ENCODE measurements at places on chromosomes 12 and 14. TPM values are rescaled to one million over a fixed set of nuclear protein-coding genes. Genes with fewer than 3 reads are reported as not detected.

Gene NINJ2
- 6.9 TPM for total RNA-seq

- H3K27ac ChIP-seq: peak overlapping the region; percentile 58
- H3K36me3 ChIP-seq: no peaks in the 10 kb centered on the region
- H3K27me3 ChIP-seq: no peaks in the 10 kb centered on the region
- no peak for DNase-seq
- no peak overlapping the region for H3K4me3 ChIP-seq
Measured at GRCh38 chr12:121781998-121782979, 11.2 kb downstream of the RHOF start.

DNA sequence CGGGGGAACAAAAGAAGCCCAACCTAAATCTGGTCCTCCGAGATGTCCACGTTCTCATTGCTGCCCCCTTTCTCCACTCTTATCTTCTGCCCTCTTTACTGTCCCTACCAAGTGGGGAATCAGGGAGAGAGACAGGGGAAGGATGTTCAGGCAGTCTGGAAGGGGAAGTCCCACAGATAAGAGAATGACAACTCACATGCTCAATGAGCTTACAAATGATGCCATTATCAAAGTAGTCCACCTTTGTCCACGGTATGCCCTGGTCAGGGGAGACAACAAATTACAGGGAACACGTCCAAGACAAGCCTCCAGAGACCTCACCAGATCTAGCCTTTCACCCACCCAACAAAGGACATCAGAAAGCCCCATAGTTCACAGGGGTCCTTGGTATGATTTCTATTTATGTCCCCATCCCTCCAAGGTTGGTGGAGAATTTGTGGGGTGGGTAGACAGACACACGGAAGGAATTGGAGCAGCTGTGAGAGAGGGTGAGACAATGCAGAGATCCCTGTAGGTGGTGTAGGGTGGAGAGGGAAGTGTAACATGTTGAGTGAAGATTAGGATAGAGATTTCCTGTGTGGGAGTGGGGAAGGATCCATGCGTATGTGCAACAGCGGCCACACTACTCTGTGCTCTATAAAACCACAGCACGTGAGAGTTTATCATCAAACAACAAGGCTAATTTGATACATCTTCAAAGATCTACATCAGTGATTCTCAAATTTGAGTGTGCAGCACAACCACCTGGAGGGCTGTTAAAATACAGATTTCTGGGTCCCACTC is 10.7 kb downstream of the MYO1A start:
- H3K4me3 ChIP-seq: no peak overlapping the region
- H3K27ac ChIP-seq: no peak overlapping the region
- no peaks in the 10 kb centered on the region for H3K4me1 ChIP-seq
- no peaks in the 10 kb centered on the region for H3K36me3 ChIP-seq

DNA sequence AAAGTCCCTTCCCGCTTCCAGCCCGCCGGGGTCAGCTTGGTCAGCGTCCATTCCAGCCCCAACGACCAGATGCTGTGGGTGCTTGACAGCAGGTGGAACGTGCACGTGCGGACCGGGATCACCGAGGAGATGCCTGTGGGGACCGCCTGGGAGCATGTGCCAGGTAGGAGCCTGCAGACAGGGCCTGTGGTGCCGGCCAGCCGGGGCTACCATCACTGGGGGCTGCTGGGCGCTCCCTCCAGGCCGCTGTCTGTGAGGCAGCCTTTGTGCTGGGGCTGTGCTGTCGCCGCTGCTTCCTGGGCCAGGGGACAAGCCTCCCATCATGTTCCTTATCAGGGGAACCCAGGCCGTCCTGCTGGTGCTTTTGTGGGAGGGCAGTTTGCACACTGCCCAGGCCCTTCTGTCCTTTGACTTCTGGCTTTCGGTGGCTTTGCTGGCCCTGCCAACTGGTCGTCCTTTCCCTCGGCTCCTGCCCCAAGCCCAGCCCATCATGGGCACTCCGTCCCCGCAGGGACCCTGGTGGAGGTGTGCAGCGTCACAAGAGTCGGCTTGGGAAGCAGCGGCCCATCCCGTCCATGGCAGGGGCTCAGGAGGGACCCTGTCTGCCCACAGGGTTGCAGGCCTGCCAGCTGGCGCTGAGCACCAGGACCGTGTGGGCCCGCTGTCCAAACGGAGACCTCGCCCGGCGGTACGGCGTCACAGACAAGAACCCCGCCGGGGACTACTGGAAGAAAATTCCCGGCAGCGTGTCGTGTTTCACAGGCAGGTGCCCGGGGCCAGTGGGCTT is 12.4 kb downstream of the ANKRD9 start:
- no peaks in the 10 kb centered on the region for H3K27me3 ChIP-seq
- no peak for DNase-seq
- no peaks in the 10 kb centered on the region for H3K36me3 ChIP-seq
- no peak overlapping the region for H3K4me3 ChIP-seq
- H3K27ac ChIP-seq: no peak overlapping the region

Gene RHEBL1
- total RNA-seq: 1.3 TPM

Measured in breast epithelium (tissue), 4 donors.